ENCODE measurements at places on chromosomes 3 and 15. TPM values are rescaled to one million over a fixed set of nuclear protein-coding genes. Genes with fewer than 3 reads are reported as not detected.
A peak's percentile ranks its signal among the peaks of the same experiment; 100 is the strongest.

The LRRIQ4 gene
- not detected for total RNA-seq

GRCh38 chr3:34919025-34919424 is 720.3 kb upstream of the ARPP21 start:
- DNase-seq: no peak

DNA sequence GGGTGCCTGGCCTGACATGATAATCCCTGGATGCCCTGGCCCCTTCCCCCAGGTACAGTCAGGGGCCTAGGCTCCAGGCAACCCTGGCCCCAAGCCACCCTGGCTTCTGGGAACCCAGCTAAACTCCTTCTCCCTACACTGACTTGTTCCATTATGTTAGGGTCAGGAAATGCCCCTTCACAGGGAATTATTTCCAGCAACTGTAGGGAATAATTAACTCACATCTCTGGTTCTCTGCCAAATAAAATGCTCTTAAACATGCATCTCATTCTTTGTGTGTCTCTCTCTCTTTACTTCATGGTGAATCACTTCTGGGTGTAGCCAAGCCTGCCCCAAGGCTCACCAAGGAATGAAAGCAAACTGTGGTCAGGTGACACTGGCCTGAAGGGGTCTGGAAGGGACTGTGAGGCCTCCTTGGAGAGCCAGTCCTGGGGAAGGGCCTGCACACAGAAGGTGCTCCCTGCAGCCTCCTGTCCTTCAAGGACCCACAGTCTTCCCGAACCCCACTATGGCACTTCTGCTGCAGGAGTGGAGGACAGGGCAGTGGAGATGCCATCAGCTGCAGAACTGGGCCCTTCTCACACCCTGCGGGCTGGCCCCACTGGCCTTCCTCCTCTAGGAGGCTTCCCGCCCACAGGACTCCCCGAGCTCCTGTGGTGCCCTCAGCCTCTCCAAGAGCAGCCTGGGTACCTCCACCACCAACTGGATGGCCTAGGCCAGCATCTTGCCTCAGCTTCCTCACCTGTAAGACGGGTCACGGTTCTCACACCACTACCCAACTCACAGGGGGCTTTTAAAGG is 17.6 kb downstream of the TKT start:
- no peak for DNase-seq

DNA sequence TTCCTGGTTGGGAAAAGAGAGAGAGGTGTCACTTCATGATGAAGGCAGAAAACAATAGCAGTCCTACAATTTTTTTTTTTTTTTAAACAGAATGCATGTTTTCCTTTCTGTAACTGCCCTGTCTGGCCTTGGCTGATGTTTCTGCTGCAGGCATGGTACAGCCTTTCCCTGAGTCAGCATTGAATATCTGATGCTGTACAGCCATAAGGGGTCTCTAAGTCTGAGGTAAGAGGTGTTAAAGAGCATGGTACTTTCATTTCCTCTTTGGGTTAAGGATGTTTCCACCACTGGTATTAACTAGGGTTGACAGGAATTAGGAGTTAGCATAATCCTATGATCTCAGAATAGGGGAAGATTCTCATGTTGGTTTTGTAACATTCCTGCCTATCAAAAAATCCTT is 147.4 kb downstream of the CHST2 start:
- DNase-seq: no peak

DNA sequence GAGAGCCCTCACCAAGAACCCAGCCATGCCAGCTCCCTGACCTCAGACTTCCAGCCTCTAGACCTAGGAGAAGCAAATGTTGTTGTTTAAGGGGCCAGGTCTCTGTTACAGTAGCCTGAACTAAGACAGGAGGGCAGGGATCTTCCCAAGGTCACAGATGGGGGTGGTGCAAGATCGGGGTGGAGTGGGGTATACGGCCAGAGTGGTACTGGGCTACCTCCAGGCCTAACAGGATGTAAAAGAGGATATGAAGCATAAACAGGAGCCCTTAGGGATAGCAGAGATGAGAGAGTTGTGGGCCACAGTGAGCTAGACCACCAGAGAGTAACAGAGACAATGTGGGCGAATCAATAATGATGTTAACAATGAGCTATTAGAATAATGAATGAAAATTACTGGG is 82.9 kb downstream of the TOP2B start:
- DNase-seq: no peak

The A4GNT gene
- total RNA-seq: not detected

GRCh38 chr15:31448635-31448979 is 122.0 kb downstream of the KLF13 start:
- no peak for DNase-seq

GRCh38 chr3:117252208-117252607 is 542.6 kb downstream of the TUSC7 start:
- no peak for DNase-seq

The IP6K1 gene
- 18.5 TPM for total RNA-seq

GRCh38 chr3:152606146-152606545 is 228.8 kb upstream of the P2RY1 start:
- DNase-seq: no peak

DNA sequence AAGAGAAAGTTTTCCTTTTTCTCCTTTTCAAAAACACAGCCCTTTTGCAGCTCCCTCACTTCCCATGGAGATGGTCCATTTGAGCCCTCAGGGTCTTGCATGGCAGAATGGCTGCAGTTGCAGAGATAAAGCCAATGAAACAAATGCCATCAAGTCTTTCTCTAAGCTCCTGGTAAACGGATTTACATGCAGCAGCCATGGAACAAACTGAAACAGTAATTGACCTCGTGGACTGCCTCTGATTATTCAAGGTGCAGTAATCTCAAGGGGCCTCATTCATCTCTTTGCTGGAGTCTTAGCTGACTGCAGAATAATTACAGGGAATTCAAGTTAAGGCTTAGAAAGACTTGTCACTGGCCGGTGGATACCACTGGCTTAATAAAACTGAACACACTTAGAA is 125.1 kb downstream of the SQOR start:
- DNase-seq: no peak

- no peak for DNase-seq
These were observed 28.5 kb upstream of the MUC20 start for GRCh38 chr3:195692354-195692685.

DNA sequence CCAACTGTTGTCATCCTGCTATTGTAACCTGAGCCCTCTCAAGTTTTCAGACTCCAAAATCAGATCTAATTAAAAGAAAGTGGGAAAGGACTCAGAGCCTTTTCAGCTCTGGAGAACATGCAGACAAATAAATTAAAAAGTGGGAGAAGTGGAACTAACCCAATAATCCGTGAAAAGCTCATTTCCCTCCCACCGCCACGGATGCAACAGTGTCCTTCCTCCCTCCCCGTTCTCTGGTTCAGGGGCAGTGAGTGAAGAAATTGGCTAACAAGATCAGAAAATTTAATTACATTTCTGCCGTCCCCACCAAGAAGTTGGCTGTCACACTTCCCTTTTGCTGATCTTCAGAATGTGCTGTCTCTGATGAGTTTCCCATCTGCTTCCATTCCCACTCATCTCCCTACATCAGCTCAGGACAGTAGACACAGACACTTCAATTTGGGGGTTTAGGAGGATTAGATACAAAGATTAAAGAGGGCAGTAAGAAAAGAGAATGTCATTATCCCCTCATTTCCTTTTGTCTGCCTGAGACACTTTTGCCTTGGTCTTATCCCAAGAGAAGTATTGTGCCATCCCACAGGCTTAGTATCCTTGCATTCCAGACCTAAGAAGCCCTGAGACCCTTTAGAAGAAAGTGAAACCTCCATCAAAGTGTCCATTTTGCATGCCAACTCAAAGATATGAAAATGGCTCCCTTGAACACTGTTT is 335.7 kb upstream of the PPP2R3A start:
- DNase-seq: no peak

- DNase-seq: peak; percentile 37
These were observed 256.5 kb downstream of the SHQ1 start for GRCh38 chr3:72591522-72592421.

DNA sequence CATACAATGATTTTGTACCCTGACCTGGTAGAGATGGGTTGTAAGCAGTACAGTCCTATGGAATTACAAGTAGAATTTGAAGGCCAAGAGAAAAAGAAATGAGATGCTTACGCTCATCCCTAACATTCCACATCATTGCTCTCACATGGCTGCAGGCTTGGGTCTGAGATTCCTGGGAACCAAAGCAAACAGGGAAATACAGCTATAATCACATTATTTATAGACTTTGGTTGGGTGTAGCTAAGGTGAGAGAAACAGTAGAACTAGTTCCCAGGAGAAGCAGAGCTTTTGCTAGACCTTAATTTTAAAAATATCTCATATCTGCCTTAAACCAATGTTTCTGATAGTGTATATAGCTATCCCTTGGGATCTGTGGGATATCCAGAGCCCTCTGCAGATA is 51.4 kb downstream of the SLCO3A1 start:
- DNase-seq: no peak

- peak; percentile 19 for DNase-seq
These were observed 28.8 kb downstream of the PSTPIP1 start for GRCh38 chr15:77023576-77024272.

The RBMS3 gene
- total RNA-seq: 20.7 TPM

- DNase-seq: no peak
These were observed 19.4 kb upstream of the SKOR1 start for GRCh38 chr15:67805666-67806516.

DNA sequence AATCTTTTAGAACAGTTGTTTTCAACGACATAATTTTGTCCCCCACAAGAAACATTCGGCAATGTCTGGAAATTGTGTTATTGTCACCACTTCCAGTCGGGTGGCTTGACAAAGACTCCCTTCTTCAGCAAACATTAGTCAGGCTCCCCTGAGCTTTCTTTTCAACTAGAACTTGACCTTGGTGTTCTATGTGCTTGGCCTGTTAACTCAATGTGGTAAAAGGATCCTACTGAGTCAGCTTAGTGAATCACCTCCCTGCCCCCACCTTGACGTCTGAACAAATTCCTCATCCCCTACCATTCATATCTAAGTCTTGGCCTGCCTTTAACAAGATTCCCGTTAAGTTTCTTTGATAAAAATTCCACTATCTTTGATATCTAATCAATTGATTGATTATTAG is 465.0 kb upstream of the ROBO1 start:
- DNase-seq: no peak

- no peak for DNase-seq
These were observed 44.5 kb upstream of the KCNMB2 start for GRCh38 chr3:178491751-178492150.

DNA sequence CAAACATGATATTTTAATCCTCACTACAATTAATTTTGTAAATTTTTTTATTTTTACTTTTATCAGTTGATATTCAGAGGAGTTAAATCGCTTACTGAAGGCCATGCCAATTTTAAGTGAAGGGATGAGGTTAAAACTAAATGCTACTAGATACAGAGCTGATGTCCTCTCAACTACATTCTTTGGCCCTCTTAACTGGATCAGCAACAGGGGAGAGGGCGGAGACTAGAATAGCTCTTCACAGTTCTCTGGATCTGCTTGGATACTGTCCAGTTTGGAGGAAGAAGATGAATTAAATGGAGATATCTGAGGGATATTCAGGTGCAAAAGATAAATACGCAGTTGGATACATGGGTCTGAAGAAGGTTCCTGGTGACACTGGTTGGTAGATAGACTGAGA is 85.6 kb upstream of the LYSMD4 start:
- DNase-seq: no peak

DNA sequence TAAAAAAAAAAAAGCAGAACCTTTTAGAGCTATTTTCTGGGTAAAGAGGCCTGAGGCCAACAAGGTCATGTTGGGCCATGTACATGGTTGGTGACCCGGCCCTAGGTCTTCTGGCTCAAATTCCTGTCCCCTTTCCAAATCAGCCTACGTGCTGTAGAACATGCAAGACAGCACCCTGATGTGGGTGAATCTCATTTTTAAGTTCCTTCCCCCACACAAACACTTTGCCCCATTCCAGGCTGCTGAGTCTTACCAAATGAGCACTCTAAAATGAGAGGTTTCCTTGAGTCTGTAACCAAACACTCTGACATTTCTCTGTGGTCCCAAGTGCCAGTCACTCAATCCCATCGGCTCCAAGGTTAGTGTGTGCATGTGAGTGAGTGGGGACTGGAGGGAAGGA is 9.4 kb downstream of the BCL6 start:
- no peak for DNase-seq

GRCh38 chr3:22843854-22844253 is 359.3 kb upstream of the UBE2E2 start:
- DNase-seq: no peak

The CRBN gene
- total RNA-seq: 57.4 TPM

GRCh38 chr3:16836505-16837237 is 48.1 kb upstream of the PLCL2 start:
- DNase-seq: no peak

The IMPG2 gene
- total RNA-seq: 0.20 TPM

- DNase-seq: no peak
These were observed 1.5 kb downstream of the WHAMM start for GRCh38 chr15:82810890-82811426.

DNA sequence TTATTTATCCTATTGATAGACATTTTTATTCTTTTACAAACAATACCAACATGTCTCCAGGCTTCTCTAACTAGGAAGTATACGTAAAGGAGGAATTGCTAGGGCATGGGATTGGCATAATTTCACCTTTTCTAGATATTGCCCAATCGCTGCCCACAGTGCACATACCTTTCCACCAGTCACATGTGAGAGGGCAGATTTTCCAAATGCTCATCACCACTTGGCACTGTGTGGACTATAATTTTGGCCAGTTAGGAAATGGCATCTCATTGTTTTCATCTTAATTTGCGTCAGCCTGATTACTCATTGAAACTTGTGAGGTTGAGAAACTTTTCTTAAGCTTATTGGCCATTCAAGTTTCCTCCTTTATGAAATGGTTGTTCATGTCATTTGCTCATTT is 57.4 kb upstream of the POLR2M start:
- no peak for DNase-seq

DNA sequence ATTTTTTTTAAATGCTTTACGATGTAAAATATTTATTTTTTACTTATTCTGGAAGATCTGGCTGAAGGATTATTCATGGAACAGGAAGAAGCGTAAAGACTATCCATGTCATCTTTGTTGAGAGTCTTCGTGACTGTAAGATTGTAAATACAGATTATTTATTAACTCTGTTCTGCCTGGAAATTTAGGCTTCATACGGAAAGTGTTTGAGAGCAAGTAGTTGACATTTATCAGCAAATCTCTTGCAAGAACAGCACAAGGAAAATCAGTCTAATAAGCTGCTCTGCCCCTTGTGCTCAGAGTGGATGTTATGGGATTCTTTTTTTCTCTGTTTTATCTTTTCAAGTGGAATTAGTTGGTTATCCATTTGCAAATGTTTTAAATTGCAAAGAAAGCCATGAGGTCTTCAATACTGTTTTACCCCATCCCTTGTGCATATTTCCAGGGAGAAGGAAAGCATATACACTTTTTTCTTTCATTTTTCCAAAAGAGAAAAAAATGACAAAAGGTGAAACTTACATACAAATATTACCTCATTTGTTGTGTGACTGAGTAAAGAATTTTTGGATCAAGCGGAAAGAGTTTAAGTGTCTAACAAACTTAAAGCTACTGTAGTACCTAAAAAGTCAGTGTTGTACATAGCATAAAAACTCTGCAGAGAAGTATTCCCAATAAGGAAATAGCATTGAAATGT is 15.6 kb downstream of the THBS1 start:
- no peak for DNase-seq

The CHRNA5 gene
- total RNA-seq: 4.4 TPM

All from left ventricle myocardium superior (tissue), 1 donor.